NB4 (cell line): ENCODE measurements at places on chromosomes 1 and 21.

- DNase-seq, result peak; percentile 63
Observed at GRCh38 chr1:156860628-156861423, at the start of gene NTRK1. NTRK1 (plus strand) TSS chr1:156860865; CDS start chr1:156860935, 70 bp downstream.

DNA sequence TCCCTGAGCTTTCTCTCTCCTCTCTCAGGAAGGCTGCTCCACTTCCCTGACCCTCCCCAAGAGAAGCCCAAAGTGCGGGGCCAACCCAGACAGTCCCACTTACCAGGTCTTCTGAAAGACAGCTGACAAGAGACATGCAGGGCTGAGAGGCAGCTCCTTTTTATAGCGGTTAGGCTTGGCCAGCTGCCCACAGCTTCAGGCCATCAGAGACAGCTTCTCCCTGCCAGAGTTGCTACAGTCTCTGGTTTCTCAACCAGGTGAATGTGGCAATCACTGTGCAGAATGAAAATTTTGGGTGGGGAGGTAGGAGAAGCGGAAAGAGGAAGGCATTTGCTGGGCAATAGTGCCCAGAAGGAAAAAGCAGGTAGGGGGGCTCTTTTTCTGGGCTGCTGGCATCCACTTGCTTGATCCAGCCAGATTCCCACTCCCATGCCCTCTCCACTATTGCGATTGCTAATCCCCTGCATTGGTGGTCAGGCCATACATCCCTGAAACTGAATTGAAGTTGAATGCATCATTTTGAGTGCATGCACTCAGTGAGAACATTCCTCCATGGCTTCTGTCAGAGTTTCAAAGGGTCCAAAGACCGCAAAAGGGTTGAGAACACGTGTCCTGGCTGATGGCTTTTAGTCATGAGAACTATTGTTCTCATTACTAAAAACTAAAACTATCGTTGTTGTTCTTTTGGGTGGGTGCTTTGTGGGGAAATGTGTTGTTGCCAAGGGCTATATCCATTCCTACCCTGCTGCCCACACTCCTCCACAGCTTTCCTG, at the start of gene S100A8:
TSS of gene S100A8 (minus strand) at position 136 of the 773 bp plus-strand sequence. CDS start 538 bp downstream, outside the sequence.
- peak; percentile 86 for DNase-seq

DNA sequence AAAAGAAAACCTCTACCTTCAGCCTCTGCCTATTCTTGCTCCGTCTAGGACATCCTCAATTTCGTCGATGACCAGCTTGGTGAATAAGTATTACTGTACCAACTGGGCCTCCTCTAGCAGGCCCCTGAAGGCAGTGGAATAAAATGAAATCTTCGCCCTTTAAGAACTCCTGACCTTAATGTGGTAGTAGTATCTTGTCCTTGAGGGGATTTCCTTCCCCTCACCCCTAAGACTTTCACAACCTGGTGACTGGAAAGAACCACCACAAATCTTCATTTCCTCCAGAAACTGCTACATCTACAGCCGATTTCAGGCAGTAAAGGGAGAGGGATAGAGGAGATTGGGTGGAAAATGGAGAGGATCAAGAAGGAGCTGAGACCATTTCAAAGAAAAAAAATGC, 1.6 kb upstream of the HAX1 start:
- DNase-seq, result no peak

- peak; percentile 24 for DNase-seq
Observed at GRCh38 chr21:36747041-36747814, 48.3 kb downstream of the SIM2 start.

DNA sequence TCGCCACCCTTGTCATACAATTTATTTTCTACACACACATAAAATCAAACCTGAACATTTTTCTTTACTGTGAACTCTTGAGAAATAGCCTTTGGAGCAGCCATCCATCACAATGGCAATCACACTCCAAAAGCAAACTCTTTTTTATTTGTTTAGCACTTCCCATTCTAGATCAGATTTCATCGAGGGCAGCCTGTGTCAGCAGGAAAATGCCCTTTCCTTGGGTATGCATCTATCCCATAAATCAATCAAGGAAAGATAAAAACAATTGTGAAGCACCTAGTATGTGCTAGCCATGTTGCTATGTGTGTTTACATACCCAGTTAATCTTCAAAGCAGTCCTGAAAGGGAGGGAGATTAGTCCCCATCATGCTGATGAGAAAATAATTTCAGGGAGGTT, 484.1 kb upstream of the USP24 start:
- no peak for DNase-seq

GRCh38 chr1:83086986-83087512, 911.9 kb downstream of the TTLL7 start:
- DNase-seq, result no peak

DNA sequence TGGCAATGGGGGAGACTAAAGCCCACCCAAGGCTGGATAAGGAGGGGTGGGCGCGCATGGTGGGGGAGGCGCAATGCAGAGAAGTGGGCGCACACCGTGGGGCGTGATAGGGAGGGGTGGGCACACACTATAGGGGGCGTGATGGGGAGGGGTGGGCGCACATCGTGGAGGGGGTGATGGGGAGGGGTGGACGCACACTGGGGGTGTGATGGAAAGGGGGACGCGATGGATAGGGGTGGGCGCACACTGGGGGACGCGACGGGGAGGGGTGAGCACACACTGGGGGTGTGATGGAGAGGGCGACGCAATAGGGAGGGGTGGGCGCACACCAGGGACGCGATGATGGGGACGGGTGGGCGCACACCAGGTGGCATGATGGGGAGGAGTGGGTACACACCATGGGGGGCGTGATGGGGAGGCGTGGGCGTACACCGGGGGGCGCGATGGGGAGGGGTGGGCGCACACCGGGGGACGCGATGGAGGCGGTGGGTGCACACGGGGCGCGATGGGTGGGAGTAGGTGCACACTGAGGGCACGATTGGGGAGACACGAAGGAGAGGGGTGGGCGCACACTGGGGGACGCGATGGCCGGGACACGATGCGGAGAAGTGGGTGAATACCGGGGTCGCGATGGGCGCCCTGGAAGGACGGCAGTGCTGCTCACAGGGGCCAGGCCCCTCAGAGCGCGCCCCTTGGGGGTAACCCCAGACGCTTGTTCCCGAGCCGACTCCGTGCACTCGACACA, 929 bp downstream of the SUMO3 start:
- no peak for DNase-seq

GRCh38 chr1:150551784-150552127, 2.5 kb downstream of the ADAMTSL4 start:
- no peak for DNase-seq

DNA sequence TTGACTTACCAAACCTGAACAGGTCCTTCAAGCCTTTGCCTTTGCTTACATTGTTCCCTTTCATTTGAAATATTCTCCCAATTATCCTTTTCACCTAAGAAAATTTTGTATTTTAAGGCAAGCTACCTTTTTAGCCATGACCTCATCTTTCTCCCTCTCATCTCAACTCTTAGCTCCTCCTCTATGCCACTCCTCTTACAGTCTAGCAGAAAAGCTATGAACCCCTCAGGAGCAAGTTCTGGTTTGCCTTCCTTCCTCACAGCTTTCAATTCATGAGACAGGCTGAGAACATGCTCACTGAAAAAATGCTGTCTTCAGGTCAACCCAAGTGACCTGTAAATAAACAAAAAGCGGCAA, 8.3 kb upstream of the MUTYH start:
- DNase-seq, result no peak

GRCh38 chr1:63915121-63915520, 141.3 kb downstream of the ROR1 start:
- DNase-seq, result no peak

- peak; percentile 93 for DNase-seq
Observed at GRCh38 chr1:89523572-89524368, 859 bp upstream of the LRRC8B start.

DNA sequence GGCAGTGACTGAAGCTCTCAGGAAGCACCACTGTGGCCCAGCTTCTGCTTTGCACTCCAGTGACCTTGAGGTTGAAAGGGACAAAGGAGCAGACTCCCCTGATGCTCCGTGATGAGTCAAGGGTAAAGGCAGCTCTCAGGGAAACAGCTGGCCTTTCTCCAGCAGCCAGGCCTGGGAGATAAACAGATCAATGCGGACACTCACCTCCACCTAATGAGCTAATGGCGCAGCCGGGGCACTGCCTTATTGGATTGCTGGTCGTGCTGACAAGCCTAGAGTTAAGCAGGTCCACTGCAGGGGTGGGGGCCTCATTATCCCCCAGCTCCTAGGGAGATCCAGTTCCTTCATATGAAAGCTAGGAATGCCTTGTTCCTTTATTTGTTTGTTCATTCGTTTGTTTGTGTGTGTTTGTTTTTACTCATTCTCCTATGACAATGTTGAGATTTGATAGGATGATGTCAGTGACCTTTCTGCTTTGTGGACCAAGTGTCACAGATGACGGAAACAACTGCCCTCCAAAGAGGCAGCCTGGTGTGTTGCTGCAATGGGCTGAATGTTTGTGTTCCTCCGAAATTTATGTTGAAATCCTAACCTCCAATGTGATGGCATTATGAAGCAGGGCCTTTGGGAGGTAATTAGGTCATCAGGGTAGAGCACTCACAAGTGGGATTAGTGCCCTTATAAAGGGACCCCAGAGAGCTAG, 141.4 kb upstream of the BEND5 start:
- DNase-seq, result no peak

- no peak for DNase-seq
Observed at GRCh38 chr1:81155131-81155530, 645.6 kb upstream of the ADGRL2 start.

DNA sequence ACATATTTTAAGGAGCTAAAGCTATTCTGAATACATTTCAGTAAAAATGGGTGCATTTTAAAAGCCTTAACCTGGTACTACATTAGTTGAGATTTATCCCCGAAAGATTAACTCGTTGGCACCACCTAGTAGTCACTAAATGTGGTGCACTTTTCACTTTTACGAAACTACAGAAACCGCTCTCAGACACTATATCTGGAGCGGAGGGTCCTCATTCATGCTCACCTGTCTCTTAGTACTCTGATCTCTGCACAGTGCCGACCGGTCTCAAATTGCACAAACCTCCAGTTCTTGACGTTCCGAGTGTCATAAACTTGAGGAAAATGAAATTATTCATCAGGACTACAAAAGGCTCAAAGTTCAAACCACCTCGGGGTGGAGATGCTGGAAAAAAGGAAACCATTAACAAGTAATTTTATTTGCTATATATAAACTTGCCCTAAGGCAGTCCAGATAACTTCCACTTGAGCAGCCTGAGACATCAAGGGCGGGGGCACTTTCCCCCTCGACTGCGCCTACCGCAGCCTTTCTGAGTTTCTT, 722 bp downstream of the LZIC start:
- peak; percentile 75 for DNase-seq

DNA sequence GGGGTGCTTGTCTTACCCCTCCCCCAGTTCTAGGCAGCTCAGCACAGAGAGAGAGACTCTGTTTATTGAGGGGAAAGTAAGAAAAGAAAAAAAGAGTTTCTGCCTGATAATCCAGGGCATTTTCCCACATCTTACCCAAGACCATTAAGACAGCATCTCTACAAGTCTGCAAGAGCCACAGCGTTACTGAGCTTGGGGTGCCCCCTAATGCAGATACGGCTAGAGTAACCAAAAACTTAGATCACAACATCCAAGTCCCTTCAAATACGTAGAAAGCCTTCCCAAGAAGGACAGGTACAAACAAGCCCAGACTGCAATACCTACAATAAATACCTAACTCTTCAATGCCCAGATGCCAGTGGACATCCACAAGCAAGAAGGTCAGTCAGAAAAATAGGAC, 6.2 kb upstream of the TEX50 start:
- no peak for DNase-seq
